T-helper 22 cell (primary cell): ENCODE measurements at places on chromosomes 11 and 22.

DNA sequence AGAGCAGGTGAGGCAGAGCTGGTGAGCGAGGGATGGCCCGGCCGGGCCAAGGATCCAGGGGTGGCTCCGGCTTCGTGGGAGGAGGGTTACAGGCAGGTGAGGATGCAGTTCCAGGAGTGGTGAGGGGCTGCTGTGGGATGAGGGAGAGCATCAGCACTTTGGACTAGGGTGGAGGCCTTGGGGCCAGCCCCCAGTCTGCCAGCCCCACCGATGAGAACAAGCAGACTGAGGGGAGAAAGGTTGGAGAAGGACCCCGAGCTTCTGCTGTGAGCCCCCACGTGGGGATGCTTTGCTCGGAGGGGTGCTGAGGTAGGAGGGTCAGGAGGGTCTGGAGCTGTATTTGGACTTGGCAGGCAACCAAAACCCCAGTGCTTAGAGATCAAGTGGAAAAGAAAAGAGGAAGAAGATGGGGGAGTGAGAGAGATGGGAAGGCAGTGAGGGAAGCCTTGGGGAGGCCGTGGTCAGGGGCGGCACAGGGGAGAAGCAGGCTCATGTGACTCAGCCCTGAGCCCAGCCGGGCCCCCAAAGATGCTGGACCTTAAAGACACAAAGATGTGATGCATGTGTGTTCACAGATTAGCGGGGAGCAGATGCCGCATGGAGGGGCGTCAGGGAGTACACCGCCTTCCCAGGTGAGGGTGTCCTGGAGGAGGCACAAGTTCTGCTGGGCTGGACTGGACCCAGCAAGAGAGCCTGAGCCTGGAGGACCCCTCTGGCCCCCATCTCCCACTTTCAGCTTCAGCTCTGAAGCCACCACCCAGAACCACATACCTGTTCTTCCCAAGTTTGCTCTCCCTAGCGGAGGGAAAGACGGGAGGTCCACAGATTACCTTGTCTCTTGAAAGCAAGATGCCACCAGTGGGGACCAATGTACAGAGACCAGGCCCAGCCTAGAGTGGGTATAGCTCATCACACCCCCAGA is 91.3 kb downstream of the CDKN1C start:
- DNase-seq, result no peak

- DNase-seq, result no peak
Measured at GRCh38 chr22:25749420-25750169, 7.6 kb downstream of the MYO18B start.

DNA sequence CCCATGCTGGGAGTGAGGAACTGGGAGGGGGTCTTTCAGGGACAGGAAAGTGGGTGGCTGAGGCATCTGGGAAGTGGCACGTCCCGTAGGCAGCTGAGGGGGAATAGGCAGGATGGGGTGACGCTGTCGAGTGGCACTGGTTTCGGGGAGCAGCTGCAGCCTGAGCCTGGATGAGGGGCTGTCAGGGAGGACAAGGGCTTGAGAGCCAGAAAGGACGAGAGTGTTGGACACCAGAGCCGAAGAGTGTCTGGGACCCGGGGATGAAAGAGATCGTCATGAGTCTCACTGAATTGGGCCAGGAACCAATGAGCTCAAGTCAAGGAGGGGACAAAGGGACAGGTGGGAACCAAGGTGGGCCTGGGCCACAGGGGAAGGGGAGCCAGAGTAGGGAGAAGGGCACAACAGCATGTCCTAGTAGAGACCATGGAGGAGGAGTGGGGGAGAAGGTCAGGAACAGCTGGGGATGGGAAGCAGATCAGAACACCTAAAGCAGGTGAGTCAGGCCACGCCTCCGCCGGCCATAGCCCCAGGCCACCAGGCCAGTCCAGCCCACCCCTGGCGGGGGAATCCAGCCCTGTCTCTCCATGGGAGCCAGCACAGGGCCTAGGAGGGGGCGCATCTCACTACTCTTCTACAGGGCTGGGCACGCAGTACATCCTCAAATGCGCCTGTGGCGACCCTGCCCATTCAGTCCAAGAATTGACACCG is 4.2 kb downstream of the RAB3IL1 start:
- no peak for DNase-seq

GRCh38 chr11:123404676-123405075 is 25.4 kb upstream of the GRAMD1B start:
- DNase-seq, result no peak

- no peak for DNase-seq
Measured at GRCh38 chr22:48357196-48357595, 1470.5 kb downstream of the BRD1 start.

DNA sequence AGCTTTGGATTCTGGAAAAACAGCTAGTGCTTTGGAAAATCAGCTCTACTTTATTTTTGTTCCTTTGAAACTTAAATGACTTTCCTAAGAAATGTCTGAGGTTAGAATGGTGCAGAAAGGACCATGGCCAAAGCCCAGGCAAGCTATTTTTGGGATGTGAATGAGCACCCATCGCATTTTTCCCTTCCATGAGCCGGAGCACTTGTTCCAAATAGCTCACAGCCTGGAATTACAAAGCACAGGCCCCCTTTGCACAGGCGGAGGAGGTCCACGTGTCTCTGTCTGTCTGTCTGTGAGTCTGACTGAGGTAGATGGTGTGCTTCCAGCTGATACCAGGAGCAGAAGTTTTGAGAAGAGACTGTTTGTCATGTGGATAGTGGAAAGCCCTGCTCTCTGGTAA is 50.7 kb downstream of the MICAL2 start:
- DNase-seq, result no peak

DNA sequence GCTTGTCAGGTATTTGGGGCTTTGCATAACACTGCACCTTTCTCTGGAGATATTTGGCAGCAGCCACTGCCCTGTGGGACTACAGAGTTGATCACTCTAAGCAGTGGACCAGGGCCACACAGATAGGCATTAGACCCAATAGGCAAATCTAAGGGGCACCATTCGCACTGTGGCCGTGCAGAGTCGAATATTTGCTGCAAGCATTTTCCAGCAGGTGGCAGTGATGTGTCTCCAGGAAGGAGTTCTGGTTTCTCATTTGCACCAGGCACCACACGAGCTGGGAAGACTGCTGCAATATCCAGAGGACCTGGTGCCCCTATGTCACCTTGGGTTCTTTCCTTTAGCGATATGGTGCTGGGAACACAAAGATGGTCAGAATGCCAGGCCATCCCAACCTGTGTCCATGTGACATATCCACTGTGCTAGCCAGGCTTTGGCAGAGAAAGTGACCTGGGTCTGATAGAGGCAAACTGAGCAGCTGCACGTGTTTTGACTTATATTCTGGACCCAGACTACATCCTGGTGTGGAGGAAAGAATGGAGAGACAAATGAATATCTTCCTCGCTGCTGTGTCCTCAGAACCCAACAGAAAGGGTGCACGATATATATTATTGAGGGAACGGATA is 318.7 kb downstream of the BUD13 start:
- DNase-seq, result no peak
